ENCODE measurements at places on chromosomes 7 and 10.
A peak's percentile ranks its signal among the peaks of the same experiment; 100 is the strongest.

DNA sequence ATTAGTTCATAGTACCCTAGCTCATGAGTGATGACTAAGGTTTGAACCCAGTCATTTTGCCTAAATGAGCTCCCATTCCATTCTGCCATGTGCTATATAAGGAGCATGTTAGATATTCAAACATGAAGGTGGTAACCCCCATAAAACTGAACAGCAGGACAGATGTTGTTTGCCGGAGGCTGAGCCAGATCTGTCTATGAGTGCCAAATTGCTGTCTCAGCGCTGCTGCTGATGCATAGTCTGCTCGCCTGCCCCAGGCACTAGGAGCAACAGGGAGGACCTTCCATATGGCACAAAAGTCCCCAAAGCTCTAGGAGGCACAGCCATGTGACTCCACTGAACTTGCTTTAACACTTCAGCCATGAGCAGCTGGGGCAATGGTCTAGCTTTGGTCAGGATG lies 466.0 kb upstream of the GHITM start:
- no peak for DNase-seq

- no peak for DNase-seq
Observed at GRCh38 chr10:77458986-77459590, 178.5 kb downstream of the KCNMA1 start.

- DNase-seq = no peak
Observed at GRCh38 chr10:70911386-70911785, 23.0 kb upstream of the PCBD1 start.

- no peak for DNase-seq
Observed at GRCh38 chr10:72834183-72834825, 59.2 kb upstream of the OIT3 start.

DNA sequence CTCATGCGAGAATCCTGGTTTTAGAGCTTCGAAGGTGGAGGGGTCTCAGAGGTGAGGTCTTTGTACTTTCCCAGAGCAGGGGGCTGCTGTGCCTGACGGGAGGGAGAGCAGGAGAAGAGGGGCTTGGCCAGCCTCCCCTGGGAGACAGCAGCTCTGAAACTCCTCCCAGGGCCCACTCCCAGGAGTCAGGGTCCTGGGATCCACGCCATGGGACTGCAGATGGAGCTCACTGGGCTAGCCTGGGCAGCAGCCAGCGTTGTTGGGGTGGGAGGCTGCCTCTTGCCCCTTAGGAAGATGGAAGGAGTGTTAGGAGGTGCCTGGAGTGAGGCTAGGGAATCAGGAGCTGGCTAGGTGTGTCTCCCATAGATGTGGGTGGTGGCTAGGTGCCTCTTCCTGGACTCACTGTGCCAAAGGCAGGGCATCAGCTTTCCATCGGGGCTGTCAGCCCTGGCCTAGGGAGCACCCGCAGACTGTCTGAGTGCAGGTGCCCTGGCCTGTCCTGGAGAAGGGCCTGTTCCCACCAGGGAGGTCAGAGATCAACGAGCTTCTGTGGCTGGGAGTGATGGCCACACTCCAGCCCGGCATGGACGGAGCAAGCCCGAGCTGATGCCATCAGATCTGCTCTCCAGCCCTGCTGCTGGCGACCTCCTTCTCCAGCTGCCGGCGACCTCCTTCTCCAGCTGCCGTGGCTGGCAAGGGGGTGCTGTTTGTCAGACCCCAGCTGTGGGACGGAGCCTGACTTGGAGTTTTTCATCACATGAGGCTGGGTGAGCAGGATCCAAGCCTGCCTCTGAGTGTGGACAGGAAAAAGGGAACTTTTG lies 111.3 kb downstream of the PTPN20 start:
- no peak for DNase-seq

- DNase-seq = no peak
Observed at GRCh38 chr7:55590517-55591281, 18.4 kb upstream of the VOPP1 start.

GRCh38 chr7:20197837-20198236 lies 19.3 kb downstream of the MACC1 start:
- no peak for DNase-seq

- peak; percentile 26 for DNase-seq
Observed at GRCh38 chr7:24587853-24588252, 14.6 kb downstream of the PALS2 start.

DNA sequence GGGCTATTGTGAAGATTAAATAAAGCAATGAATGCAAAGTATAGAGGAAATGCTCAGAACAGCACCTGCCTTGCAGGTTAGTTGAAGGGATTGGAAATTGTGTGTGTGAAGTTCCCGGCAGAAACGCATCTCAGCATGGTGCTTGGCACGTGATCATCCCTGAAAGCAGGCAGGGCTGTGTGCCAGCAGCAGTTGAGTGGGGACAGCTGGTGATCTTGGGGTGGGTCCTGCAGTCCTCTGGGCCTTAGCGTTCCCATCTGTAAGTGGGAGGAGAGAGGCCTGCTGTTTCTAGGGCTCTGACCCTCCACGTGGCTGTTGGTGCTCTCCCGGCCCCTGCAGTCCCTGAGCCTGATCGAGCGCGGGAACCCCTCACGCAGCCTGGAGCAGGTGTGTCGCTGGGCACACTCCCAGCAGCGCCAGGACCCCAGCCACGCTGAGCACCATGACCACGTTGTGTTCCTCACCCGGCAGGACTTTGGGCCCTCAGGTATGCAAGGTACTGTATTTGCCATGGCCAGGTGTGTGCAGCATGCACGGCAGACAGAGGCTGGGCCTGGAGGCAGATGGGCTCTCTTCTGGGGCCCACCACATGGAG lies 55.3 kb downstream of the TBATA start:
- DNase-seq = no peak

DNA sequence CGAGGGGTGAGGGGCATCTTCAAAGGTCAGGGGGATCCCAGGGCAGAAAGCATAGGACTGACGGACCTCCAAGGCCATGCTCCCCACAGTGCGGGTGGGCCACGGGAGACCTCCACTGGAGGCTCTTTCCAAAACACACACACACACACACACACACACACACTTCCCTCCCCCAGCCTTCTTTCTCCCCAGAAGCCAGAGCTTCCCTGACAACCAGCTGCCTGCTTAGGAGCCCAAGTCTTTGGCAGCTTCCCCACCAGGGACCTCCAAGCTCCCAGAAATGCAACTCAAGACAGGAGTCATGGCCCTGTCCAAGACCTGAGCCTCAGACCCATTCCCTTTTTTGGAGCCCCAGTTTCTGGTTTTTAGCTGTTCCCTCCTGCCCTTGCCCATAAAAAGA lies 710 bp upstream of the C10orf105 start:
- no peak for DNase-seq

- no peak for DNase-seq
Observed at GRCh38 chr7:142867398-142868187, 12.7 kb downstream of the EPHB6 start.

DNA sequence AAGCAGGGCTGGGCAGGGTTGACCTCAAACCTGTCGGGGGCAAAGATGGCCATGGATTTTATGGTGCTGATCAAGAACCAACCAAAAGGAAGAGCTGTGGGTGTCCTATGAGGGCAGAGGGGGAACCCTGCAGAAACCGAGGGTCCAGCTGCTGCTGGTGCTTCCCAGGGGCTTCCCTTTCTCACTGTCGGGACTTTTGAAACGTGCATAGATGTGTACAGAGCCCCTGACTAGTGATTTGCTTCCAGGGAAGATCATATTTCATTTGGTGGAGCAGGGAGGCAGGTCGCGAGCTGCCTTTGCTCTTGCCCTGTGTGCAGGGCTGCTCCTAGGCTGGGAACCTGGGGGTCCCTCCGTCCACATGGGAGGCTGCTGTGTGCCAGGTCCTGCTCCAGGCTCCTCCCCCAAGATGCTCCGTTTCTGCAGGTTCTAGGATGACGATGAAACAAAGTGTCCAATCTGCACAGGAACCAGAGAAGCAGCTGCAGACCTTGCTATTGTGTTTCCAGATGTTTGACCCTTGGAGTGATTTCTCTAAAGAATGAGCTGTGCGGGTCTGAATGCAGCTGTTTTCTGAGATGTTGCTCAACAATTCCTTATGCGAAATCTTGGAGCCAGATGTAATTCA lies 9.4 kb upstream of the INPP5A start:
- no peak for DNase-seq

- DNase-seq = no peak
Observed at GRCh38 chr10:59879363-59879913, 26.9 kb downstream of the CCDC6 start.

DNA sequence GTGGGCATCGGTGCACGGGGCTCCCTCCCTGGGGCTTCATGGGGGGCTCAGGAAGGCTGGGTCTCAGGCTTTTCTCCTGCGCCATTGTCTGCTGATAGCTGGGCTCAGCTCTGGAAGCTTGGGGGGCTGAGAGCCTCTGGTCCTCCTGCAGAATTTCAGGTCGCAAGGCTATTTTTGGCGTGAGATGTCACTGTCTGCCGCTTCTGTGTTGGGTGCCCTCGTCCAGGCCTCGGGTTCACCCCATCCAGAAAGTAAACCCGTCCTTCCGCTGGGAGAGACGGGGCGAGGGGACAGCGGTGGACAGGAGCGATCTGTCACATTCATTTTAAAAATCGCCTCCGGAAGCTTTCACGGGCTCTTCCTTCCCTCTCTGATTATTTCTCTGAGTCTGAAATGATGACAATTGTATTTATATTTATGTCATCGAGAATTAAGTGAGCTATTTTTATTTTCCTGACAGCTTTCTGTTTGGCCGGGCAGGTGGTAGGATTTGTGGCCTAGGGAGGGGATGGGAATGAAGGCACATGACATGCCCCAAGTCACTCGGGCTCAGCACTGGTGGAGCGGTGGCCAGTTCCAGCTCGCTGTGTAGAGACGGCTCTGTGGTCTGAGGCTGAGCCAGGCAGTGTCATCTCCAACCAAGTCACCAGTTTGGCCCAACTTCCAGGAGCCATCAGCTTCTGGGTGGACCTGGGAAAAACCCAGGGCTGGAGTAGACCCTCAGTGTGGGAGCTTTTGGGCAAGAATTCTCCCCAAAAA lies 40.7 kb upstream of the AP5Z1 start:
- no peak for DNase-seq

GRCh38 chr10:125049216-125049881 lies 107.4 kb downstream of the ZRANB1 start:
- no peak for DNase-seq

DNA sequence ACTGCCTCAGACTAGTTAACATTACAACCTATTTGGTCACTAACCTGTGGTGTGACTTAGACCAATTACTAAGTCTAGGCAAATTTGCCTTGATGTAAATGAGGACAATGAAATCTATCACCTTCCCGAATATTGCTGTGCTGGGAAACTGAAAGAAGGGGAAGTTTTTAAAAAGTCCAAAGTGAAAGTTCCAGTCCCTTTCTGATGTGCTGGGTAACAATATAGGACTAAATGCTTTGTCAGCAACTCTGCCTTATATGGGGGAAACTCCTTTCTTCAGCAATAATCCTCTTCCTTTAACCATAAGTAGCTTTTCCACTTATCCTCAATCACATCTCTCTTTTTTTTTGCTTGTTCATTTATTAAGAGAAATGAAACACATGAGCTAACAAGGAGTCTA lies 3.9 kb downstream of the PIK3AP1 start:
- no peak for DNase-seq

DNA sequence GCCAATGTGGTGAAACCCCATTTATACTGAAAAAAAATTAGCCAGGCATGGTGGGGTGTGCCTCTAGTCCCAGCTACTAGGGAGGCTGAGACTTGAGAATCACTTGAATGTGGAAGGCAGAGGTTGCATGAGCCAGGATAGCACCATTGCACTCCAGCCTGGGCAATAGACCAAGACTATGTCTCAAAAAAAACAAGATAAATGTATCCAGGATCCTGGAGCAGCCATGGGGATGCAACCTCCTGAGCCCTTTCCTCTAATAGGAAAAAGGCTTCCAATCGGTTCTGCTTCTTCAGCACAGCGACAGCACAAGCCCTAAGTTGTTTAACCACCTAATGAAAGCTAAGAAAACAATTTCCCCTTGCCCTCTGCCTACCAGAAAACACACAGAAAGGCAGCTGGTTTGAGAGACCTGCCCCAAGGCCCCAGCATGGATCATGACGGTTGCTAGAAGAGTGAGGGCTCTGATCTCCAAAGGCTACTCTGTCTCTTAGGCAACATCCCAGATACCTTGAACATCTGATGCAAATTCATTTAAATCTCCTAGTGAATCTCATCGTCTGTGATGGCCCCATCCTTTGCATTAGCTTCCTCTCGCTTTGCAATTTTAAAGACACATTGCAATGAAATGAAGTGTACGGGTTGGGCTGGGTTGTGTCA lies 220.8 kb downstream of the ARHGAP21 start:
- no peak for DNase-seq

- no peak for DNase-seq
Observed at GRCh38 chr7:102916881-102917280, 4.1 kb downstream of the LRRC17 start.

DNA sequence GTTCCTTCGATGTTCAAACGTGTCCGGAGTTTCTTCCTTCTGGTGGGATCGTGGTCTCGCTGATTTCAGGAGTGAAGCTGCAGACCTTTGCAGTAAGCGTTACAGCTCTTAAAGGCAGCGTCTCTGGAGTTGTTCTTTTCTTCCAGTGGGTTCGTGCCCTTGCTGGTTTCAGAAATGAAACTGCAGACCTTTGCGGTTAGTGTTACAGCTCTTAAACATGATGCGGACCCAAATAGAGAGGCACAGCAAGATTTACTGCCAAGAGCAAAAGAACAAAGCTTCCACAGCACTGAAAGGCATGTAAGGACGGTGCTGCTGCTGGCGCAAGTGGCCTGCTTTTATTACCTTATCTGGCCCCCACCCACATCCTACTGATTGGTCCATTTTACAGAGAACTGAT lies 931.4 kb downstream of the IPMK start:
- no peak for DNase-seq

GRCh38 chr10:70901276-70901878 lies 13.0 kb upstream of the PCBD1 start:
- DNase-seq = no peak

DNA sequence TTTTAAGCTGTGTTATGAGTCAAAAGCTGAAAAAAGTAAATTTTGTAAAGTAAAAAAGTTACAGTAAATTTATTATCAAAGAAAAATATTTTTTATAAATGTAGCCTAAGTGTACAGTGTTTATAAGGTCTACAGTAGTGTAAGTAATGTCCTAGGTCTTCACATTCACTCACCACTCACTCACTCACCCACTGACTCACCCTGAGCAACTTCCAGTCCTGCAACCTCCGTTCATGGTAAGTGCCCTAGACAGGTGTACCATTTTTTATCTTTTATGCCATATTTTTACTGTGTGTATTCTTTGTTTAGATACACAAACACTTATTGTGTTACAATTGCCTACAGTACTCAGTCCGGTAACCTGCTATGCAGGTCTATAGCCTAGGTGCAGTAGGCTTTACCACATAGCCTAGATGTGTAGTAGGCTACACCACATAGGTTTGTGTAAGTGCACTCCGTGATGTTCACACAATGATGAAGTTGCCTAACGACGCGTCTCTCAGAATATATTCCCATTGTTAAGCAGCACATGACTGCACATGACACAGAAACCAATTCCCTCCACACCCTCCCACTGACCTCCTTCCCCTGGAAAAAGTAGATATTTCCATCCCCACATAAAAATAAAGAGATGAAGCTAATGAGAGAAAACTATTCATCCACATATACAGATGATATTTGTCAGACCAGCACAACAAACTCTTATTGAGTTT lies 44.8 kb upstream of the FGL2 start:
- DNase-seq = no peak

- DNase-seq = no peak
Observed at GRCh38 chr10:26336979-26337378, 101.2 kb upstream of the APBB1IP start.
